ENCODE measurements at places on chromosomes 16 and 17.
A peak's percentile ranks its signal among the peaks of the same experiment; 100 is the strongest.

DNA sequence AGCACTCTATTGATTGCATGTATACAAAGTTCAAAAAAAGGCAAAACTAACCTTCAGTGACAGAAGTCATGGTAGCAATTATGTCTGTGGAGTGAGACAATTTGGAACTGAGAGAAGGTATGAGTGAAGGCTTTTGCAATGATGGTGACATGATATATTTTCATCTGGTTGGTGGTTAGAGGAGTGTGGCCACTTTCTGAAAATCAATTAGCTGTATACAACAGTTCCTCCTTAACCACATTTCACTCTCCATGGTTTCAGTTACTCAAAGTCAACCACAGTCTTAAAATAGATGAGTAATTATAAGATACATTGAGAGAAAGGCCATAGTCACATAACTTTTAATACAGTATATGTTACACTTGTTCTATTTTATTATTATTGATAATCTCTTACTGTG is 26.2 kb downstream of the ADAMTS18 start:
- DNase-seq: no peak

DNA sequence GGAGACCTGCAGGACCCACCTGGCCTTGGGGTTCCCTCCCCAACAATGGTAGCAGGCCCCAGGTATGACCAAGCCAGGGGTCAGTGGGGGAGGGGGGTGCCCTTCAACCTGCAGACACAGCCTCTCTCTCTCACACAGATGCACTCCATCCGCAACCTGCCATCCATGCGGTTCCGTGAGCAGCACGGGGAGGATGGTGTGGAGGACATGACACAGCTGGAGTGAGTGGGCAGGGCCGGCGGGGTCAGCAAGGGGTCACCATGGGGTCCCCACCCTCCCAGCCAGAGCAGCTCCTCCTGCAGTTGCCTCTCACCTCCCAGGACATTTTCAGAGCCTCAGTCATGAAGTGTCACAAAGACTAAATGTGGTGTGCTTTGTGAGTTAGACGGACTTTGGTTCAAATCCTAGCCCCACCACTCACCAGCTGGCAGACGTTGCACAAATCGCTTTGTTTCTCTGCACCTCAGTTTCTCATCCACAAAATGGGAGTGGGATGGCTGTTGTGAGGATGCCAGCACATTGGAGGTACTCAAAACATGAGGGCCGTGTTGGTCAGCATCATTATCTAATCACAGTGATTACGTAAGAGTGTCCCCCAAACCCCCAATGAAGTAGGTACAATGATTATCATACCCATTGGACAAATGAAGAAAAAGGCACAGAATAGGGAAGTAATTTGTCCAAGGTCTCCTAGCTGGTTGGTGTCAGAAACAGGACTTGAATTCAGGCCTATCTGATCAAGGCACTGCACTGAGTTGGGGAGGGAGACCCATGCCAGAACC is 16.0 kb downstream of the MYO15A start:
- DNase-seq: no peak

GRCh38 chr17:3827124-3827773 is 18.8 kb downstream of the NCBP3 start:
- DNase-seq: no peak

GRCh38 chr17:68776451-68776850 is 175.3 kb upstream of the FAM20A start:
- DNase-seq: no peak

DNA sequence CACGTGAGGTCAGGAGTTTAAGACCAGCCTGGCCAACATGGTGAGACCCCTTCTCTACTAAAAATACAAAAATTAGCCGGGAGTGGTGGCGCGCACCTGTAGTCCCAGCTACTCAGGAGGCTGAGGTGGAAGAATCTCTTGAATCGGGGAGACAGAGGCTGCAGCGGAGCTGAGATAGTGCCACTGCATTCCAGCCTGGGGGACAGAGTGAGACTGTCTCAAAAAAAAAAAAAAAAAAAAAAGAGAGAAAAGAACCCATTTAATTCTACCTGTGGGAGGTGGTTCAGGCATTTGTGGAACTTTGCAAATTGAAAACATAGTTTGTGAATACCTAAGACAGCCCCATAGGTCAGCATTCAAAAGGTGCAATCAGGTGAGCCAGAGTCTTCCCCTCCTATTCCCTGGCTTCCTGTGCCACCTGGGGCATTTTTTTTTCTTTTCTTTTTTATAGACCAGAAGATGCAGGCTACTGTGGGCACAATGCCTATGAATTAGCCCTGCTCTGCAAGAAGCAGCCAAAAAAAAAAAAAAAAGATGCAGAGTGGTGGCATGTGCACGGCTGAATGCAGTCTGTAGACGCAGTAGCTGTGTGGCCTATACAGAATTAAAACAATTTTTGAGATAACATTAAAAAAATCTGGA is 9.1 kb upstream of the SOCS3 start:
- no peak for DNase-seq

DNA sequence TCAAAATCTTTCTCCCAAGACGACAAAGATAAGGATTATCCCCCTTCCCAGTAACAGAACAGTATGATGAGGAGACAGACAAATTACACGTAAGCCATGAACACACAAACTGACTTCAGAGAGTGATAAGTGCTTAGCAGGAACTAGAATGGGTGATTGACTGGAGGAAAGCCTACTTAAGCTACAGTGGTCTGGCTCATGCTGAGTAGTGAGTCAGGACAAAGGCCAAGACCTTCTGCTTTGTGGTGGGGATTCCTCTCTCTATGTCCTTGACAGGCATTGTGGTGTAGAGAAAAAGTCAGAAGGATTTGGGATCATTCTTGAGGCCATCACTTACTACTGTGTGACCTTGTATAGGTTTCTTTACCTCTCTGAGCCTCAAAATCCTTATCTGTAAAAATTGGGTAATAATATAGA is 381.9 kb upstream of the CCL2 start:
- DNase-seq: no peak

GRCh38 chr17:57544834-57545463 is 200.2 kb downstream of the CCDC182 start:
- no peak for DNase-seq

GRCh38 chr16:57556941-57557541 is 14.6 kb downstream of the ADGRG5 start:
- DNase-seq: no peak

DNA sequence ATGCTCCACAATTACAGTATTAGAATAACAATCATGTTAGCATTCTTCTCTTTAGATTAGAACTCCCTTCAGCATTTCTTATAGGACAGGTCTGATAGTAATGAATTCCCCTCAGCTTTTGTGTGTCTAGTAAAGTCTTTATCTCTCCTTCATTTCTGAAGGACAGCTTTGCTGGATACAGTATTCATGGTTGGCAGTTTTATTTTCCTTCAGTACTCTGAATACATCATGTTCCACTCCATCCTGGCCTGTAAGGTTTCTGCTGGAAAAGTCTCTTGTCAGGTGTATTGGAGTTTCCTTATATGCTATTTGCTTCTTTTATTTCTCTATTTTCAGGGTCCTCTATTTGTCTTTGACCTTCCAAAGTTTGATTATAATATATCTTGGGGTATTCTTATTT is 4.0 kb upstream of the ABCA10 start:
- no peak for DNase-seq

- no peak for DNase-seq
Observed at GRCh38 chr17:81384929-81385319, 10.3 kb upstream of the BAHCC1 start.

DNA sequence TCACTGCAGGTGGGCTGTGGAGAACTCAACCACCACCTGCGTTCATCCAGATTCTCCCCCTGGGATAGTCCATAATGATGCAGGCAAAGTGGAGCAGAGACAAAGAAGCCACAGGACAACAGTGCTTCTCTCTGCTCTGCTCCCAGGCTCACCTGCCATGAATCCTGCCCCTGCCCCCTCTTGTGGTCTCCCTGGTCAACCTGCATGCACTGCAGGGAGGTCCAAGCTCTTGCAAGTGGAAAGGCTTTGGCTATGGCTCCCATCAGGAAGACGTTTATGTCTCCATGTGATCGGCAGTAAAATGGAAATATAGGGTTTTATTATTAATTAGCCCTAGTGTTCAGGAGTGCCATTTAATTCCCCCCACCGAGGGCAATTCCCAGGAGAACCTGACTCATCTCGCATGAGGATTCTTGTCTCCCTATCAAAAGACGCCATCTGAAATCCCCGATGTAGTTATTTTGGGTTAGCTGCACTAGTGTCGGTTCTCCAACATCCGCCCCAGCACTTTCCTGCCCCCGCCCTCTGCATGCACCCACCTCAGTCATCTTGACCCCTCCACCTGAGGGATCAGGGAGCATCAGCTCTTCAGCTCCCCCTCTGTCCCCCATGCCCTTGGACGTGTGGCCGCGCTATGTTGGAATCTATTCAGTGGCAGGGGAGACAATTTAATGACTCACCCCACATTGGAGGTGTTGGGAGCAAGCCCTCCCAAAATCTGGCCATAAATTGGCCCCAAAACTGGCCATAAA is 91.8 kb downstream of the KCNJ12 start:
- DNase-seq: no peak

GRCh38 chr17:7327056-7327455 is 2.1 kb downstream of the NEURL4 start:
- no peak for DNase-seq

DNA sequence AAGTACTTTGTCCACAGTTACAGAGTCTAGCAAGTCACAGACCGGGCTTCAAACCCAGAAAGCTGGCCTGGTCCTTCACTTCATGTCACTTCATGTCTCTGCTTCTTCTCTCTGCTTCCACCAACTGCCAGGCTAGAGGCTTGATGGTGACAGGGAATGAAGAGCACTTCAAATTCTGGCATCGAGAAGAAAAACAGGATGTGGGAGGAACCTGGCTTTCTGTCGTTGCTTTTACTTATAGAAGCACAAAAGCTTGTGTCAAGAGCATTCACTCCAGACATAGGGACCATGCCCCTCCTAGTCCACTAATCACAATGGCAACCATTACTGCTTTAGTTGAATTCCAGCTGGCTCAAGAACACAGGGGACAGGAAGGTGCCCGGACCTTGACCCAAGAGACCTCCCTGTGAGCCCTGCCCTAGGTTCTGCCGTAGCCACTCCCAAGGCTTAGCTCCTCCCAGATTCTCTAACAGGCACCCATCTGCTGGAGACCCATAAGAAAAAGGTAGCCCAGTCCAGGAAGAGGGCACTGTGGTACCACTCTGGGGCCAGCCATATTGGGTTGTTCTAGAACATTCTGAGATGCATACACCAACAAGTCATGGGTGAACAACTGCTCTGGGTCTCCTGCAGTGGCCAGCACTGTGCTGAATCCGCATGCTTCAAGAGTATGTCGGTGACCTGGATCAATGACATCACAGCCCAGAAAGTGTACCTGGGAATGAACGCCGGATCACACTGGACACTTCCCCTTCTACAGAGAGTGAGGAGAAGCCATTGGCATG is 181.8 kb downstream of the C16orf95 start:
- no peak for DNase-seq

- no peak for DNase-seq
Observed at GRCh38 chr16:54912720-54913119, 17.9 kb upstream of the IRX5 start.

DNA sequence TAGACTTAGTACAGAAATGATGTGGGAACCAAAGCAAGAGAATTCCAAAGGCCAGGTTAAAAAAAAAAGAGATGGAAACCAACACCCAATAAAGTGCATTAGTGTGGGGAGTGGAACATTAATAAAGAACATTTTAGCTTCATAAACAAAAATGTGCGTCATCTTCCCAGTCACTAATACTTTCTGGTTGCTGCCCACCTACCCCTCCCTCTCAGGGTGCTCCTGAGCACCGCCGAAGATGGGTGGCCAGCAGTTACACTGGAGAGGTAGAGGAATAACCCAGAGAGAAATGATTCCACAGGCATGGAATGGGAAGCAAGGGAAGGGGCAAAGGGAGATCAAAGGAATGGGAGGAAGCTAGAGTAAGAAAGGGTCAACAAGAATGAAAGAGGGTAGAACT is 6.0 kb upstream of the CHD3 start:
- no peak for DNase-seq

DNA sequence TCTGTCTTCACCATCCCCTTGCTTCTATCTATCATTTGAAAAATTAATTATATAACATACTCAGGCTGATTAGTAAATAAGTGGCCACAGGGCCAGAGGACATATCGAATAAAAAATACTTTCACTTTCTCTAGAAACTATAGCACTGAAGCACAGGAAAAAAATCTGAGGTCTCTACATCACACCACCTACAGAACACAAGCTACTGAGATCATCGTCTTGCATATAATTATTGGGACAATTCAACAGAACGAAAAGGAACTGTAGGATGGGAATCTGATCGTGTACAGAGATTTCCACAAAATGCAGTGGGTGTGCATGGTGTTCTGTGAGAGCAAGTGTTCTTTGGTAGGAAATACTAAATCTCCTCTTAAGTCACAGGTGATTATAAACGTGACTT is 289.6 kb upstream of the ERCC4 start:
- peak; percentile 31 for DNase-seq

GRCh38 chr17:46166692-46167249 is 26.5 kb downstream of the KANSL1 start:
- no peak for DNase-seq

GRCh38 chr16:2091547-2092255 is 43.9 kb downstream of the TSC2 start:
- DNase-seq: no peak

DNA sequence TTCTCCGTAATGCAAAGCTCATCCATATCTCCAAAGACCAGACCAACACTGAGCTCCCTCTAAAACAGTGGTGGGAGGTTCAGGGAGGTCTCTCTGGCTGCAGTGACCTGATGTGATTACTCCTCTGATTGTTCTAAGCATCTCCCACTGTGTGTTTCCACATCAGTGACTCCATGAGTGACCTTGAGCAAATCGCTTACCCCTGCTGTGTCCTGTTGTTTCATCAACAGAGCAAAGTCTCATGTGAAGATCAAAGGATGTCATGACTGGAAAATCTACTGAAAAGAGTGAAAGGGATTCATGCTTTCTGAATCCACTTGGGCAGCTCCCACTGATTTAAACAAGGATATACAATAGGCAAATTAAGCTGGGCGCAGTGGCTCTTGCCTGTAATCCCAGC is 352.9 kb downstream of the TMEM114 start:
- no peak for DNase-seq
